ENCODE measurements at places on chromosomes 6 and 20.

- no peak for DNase-seq
Measured at GRCh38 chr6:42693725-42694323, 28.6 kb downstream of the PRPH2 start.

DNA sequence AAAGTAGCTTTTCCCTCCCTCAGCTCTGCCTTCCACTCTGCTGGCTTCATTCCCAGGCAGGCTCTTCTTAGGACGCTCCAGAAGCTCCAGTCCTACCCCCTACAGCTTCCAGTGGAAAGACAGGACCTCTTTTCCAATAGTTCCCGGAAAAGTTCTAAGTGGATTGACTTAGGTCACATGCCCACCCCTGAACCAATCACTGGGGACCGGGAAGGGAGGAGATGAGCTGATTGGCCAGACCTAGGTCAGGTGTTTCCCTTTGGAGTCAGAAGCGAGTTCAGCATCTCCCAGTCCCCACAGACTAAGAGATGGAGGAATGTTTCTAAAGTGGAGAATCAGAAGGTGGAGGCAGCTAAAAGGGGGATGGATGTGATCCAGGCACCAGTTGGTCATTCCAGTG, 62.9 kb upstream of the KCNG1 start:
- no peak for DNase-seq

DNA sequence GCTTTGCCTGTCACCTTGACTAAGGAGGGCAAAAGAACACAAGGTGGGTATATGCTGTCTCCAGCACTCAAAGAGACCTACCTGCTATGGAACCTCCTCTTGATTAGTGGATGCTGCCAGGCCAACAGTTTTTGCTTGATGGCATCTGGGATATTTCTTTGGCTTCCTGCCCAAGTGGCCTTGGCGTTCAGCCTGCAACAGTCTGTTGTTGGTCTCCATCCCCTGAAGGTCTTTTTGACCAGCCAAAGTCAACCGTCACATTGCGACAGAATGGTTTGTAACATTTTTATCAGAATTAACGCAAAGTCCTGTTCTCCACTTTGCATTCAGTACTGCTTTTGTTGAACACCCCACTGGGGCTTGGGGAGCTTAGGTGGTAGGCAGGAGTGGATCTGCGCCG, 37.1 kb downstream of the SERPINB1 start:
- DNase-seq = no peak

DNA sequence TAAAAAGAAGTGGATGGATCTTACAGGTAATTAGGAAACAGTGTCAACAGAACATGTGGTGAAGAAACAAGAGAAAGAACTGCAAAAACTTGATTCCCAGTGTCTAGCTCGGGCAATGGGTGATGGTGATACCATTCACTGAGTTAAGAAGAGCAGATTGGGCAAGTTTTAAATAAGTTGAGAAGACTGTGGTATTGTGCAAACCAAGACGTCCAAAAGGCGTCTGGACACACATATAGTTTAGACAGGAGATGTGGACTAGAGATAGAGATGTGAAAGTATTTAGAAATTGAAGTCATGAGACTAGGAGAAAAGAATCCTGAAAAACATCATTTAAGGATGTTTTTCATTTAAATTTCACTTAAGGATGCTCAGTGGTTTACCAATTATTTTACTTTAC, 53.9 kb downstream of the CDK19 start:
- no peak for DNase-seq

DNA sequence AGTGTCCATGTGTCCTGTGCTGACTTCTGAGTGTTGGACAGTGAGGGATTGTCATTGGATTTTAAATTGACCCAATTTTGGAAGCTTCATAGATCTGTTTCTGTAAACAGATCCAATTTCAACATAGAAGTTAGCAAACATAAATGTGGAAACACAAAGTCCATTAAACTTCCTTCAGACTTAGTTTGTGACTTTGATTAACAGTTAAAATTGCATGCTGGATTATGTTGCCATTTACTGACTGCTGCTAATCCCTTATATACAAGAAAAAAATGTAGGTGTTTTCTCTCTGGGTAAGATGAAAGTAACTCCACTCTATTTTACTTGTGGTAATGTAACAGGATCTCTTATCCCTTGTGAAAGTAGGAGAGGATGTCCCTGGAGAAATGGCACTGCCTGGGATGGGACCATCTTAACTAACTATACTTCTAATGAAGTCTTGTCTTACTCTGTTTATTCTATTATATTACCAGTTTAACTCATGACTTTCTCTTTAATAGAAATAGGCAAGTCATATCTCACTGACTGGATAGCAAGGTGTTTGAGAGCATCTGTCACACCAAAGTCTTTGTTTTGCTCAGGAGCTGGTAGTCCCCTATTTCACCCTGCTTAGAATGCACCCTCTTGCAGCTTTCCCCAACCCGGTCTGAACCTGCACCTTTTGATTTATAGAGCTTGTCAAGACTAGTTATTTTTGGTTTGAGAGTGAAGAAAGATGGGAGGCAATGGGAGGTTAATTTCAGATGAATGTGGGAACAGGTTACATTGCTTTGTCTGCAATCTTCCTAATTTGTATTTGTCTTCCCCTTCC, 7.2 kb downstream of the TPX2 start:
- no peak for DNase-seq

DNA sequence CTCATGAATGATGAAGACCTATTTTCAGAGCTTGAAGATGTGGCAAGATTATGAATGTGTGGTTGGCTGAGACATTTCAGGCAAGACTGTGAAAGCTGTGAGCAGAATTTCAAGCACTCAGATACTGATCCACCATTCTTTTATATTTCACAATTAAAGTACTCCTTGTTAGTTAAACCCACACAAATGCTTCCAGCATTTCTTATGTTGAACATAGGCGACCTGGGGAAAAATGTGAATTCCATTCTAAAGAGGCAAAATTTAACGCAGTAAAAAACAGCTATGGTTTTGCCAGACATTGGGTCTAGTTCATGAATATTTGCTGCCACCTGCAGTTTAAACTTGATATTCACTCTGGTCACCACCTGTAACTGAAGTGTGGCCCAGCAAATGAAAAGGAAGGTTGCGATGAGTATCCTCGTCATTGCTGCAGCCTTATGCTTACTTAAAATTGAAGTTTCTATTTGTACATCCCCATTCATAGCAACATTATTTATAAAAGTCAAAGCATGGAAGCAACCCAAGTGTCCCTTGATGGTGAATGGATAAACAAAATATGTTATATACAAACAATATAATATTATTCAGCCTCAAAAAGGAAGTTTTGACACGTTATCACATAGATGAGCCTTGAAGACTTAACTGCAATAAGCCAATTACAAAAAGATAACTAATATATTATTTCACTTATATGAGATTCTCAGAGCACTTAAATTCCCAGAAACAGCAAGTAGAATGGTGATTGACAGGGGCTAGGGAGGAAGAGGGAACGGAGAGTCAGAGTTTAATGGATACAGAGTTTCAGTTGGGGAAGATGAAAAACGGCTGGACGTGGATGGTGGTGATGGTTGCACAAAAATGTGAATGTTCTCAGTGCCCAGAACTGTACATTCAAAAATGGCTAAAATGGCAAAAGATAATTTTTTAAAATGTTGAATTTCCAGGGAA, 32.4 kb upstream of the FAM184A start:
- peak; percentile 33 for DNase-seq

DNA sequence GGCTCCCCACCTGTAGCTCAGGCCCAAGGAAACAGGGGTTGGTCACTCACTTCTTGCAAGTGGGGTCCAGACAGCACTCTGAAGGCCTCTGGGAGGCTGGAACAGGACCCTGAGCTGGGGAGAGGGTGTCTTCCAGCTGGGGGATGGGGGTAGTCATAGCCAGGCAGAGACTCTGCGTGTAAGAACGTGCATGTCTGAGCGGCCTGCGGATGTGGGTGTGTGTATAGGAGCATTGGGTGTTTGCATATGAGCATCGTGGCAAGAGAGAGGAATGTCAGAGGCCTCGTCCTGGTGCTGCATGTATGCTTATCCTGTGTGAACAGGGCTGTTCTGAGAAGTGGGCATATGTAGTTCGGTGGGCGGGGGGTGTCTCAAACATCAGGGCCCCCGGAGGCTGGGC, 12.1 kb downstream of the BPIFB3 start:
- DNase-seq = no peak

DNA sequence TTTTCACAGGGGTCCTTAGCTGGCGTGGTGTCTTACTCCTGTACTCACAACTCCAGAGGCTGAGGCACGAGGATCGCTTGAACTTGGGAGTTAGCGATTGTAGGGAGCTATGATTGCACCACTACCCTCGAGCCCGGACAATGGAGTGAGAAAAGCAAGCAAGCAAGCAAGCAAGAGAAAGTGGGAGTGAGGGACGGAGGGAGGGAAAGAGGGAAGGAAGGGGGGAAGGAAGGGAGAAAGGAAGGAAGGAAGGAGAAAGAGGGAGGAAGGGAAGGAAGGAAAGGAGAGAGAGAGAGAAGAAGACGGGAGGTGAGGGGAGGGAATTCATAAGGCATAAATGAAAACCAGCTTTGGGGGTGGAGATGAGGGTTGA, 120.5 kb downstream of the TRIM27 start:
- no peak for DNase-seq

GRCh38 chr20:14672066-14672465, 334.7 kb upstream of the FLRT3 start:
- no peak for DNase-seq

DNA sequence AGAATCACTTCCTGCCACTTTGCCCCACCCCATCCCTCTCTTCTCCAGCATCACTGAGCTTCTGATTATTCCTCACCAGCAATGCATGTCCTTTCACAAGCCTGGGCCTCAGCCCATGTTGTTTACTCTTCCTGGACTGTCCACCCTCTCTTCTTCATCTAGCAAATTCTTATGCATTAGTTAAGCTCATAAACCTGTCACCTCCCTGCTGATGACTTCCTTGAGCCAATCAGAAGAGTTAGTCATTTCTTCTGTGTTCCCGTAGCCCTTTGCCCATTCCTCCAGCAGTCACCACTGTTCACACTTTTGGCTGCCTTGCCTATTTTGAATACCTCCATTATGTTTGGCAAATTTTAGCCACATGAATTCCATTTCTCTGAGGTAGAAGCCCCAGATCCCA, 4.1 kb upstream of the CRYBG1 start:
- DNase-seq = no peak
